Spleen (tissue), 13 donors: ENCODE measurements at places on chromosomes 11 and 22. TPM values are rescaled to one million over a fixed set of nuclear protein-coding genes. Genes with fewer than 3 reads are reported as not detected.

The HIC2 gene
- total RNA-seq, result 5.3 TPM

The CENPM gene
- total RNA-seq, result 20.5 TPM

The RBMXL2 gene
- total RNA-seq, result 0.20 TPM

The MRPL21 gene
- total RNA-seq, result 32.9 TPM

The BTG4 gene
- not detected for total RNA-seq

The MYO18B gene
- 0.20 TPM for total RNA-seq

The MRGPRX3 gene
- not detected for total RNA-seq

The TMEM191C gene
- total RNA-seq, result 1.4 TPM

- DNase-seq, result no peak
These were observed 11.1 kb downstream of the APOL5 start for GRCh38 chr22:35728639-35729308.

DNA sequence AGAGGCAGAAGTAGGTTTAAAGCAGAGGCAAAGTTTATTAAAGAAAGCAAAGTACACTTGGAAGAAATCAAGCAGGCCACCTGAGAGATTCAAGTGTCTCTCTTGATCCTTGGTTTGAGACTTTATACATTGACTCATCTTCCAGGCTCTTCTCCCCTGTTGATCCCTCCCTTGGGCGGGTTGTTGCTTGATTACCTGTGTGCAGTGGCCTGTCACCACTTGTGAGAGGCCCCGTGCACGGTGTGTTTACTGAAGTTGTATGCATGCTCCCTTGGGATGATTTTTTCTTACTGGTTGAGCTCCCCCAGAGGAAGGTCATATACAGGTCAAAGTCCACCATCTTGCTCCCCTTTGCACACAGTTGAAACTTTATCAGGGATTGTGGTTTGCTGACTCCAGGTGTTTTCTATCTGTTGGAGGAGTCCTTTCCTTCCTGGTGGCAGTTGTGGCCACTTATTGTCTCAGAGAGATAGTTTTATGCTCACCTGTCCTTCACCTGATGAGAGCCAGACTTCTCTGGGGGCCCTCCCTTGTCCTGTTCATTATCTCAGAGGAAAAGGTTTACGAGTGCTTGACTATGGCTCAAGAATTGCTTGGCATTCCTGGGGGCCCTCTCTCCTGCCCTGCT lies 16.3 kb upstream of the RBMXL2 start:
- DNase-seq, result no peak

GRCh38 chr11:104328512-104328907 lies 164.6 kb upstream of the PDGFD start:
- no peak for DNase-seq

DNA sequence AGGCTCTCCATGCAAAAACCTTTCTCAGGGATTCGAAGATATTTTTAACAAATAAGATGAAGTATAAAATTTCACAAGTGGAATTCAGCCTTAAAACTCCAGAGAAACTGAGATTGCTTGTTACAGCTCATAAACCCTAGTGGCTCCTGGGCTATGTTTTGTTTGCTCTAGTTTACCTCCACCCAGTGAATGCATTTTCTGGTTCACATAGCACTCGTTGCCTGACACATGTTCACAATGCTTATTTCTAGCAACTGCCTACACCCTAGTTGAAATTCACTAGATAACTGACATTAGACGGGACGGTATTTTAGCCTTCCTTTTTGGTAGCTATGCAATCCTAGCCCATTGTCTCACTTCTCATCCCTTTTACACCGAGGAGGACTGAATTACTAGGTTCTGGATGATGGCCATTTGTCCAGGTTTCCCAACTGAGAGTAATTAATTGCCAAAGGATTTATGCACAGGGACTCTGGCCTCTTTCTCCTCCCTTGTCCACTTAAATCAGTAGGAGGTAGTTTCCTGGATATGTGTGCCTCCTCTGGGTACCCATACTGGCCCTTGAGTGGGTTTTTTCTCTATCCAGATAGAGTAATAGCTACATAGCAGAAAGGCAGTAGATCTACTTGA lies 951.6 kb downstream of the DLG2 start:
- DNase-seq, result no peak

DNA sequence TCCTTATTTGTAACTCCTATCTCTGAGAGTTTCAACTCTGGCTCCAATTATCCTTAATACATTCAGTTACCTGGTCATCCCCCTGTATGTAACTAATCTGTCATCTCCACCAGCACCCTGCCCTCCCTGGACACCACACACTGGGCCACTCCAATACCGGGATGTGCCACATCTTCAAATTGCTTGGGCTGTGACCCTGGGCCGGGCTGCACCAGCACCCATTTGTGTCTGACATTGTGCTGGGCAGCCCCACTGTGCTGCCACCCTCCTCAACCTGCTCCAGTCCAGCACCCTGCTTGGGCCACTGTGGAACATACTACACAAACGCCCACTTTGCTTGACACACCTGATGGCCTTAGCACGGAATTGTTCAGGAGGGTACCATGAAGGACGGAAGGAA lies 2.2 kb upstream of the USP18 start:
- DNase-seq, result no peak

GRCh38 chr11:95799546-95799945 lies 9.2 kb downstream of the CEP57 start:
- DNase-seq, result no peak

DNA sequence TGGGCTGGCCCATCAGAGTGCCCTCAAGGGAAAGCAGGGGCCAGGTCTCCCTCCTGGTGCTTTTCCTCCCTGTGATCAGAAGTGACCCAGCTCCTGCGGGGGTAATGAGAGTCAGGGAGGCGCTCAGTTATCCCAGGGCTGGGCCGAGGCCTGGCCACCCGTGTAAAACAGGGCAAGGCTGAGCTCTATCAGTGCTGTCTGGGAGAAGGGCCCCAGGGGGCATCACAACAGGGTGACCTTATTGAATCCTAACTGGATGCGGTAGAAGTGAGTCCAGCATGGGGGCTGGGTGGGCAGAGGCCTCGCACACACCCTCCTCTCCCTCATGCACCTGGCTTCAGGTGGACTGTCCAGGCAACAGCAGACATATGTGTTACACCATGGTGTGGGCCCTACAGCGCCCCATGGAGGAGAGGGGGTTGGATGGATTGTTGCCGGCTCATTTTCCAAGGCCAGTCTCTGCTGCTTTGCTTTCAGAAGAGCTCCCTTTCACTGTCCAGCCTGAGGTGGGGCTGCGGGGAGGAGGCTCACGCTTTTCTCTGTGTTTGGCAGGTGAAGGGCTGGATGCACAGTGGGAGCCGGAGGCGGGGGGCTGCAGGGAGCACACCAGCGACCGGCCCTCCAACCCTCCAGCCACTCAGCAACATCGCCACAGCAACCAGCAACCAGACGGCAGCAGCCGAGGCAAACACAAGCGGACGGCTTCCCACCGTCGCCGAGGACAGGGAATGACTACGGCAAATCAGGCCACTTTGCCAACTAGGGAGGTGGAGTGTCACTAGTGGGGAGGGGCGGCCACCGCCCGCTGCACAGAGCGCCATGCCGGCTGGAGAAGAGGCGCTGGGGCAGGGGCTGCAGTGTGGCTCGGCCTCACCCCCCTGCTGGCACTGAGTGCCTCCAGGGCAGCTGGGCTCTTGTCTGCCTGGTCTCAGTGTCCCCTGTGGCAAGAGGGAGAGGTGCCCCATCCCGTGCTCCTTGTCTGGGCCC lies 24.7 kb downstream of the GNAZ start:
- no peak for DNase-seq

DNA sequence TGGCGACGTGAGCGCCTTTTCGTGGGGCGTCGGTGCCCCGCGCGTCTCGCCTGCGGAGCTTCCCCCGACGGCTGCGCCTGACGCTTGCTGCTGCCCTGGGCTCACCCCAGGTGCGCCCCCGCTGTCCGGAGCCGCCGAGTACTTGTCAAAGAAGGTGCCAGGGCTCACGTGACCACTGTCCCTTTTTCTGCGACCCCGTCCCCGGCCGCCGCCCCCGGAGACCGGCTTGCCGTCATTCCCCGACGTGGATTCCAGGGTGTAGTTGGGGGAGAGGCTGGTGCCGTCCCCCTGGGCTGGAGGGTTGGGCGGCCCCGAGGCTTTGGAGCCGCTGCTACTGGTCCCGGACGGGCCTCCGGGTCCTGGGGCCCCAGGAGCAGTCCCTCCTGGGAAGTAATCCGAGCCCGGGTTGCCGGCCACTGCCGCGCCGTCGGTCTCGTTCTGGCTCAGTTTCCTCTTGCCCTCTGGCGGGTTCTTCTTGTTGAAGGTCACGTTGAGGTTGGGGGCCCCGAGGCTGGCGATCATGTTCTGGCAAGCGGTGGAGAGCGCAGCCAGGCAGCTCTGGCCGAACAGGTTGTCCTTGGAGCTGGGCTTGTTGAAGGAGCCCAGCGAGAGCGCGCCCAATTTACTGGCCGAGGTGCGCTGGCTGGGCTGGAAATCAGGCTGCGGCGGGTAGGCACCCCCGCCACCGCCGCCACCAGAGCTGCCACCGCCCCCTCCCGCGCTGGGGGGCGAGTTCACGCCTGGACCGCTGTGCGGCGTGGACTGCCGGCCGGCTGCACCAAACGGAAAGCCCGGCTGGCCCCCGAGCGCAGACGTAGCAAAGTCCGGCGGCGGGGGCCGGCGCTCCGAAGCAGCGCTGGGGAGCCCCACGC lies 3.8 kb downstream of the MN1 start:
- no peak for DNase-seq

- DNase-seq, result peak; percentile 82
These were observed at the start of gene LAYN for GRCh38 chr11:111540114-111540936. Gene LAYN (plus strand): TSS chr11:111540720. CDS start chr11:111540844, 124 bp downstream.

- DNase-seq, result no peak
These were observed 97.4 kb upstream of the POU2AF2 start for GRCh38 chr11:111148121-111148520.

DNA sequence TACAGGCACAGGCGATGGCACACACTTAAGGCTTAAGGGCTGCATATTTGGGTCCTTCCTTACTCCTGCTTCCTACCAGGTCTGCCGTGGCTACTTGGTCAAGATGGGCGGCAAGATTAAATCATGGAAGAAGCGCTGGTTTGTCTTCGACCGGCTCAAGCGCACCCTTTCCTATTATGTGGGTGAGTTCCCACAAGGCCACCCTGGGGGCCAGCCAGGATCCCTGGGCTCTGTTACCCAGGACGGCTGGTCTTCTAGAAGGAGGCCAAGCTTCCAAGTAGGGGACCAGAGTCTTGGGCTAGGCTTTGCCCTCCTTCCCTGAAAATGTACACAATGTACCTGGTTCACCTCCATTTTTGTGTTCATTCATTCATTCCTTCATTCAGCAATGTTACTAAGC lies 29.1 kb downstream of the TREH start:
- DNase-seq, result peak; percentile 39

- DNase-seq, result peak; percentile 96
These were observed 6.9 kb downstream of the DPAGT1 start for GRCh38 chr11:119094816-119095065.

GRCh38 chr11:117081908-117082307 lies 16.3 kb downstream of the SIK3 start:
- no peak for DNase-seq

DNA sequence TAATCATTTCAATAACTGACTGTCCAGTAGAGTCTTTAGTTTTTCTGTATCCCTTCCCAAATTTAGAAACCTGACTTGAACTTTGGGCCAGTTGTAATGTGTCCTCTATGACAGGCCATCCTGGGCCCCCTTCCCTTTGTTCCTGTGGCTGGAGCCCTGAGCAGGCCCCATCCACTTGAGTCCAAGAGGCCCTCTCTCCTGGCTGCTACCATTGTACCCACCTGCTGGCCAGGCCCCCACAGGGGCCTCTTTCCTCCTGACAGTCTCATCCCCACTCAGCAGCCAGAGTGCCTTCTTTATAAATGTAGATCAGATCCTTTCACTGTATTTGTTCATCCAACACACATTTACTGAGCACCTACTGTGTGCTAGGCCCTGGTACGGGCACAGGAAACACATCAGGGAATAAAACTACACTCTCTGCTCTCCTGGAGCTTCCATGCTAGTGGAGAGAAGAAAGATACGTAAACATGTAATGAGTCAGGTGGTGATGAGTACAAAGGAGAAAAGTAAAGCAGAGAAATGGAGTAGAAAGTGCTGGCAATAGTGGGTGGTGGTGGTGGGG lies 2.7 kb upstream of the LRP5 start:
- DNase-seq, result no peak
